Hindlimb muscle (tissue), 1 donor: ENCODE measurements at places on chromosomes 7 and 10. TPM values are rescaled to one million over a fixed set of nuclear protein-coding genes. Genes with fewer than 3 reads are reported as not detected.

DNA sequence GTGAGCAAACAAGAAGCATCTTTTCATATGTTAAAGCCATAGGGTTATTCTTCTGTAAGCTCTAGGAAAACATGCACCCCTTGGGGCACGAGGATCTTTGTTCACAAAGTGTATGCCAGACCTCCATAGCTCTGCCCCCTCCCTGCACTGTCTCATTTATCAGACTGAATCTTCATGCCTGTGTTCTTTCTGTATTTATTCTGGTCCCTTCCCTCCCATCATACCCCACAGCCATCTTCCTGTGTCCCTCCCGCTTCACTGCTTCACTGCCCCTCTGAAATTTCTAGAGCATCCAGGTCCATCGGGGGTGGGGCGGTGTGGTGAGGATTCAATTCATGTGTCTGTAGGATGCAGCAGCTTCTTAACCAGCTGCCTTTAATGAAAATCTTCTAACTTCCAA, 7.5 kb downstream of the EPHB6 start:
- DNase-seq: no peak

DNA sequence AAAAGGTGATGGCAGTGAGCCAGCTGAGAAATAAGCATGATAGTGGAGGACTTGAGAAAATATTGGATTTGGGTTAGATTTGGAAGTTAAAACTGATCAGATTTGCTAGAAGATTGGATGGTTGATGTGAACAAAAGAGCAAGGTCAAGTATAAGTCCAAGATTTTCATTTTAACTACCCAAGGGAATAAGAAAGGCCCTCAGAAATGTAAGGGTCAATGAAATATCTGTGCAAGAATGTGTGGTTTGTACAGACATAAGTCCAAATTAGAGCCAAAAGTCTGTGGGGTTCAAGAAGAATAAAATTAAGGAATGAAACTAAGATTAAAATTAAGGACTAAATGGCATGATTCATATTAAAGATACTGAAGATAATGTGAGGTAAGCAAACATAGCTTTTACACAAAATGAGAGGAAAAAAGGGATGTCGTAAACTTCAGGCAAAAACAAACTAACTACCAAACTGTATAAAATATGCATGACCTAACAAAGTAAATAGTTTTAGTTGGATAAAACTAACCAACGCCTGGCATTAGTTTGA, 78.4 kb upstream of the CACNA2D1 start:
- DNase-seq: no peak

DNA sequence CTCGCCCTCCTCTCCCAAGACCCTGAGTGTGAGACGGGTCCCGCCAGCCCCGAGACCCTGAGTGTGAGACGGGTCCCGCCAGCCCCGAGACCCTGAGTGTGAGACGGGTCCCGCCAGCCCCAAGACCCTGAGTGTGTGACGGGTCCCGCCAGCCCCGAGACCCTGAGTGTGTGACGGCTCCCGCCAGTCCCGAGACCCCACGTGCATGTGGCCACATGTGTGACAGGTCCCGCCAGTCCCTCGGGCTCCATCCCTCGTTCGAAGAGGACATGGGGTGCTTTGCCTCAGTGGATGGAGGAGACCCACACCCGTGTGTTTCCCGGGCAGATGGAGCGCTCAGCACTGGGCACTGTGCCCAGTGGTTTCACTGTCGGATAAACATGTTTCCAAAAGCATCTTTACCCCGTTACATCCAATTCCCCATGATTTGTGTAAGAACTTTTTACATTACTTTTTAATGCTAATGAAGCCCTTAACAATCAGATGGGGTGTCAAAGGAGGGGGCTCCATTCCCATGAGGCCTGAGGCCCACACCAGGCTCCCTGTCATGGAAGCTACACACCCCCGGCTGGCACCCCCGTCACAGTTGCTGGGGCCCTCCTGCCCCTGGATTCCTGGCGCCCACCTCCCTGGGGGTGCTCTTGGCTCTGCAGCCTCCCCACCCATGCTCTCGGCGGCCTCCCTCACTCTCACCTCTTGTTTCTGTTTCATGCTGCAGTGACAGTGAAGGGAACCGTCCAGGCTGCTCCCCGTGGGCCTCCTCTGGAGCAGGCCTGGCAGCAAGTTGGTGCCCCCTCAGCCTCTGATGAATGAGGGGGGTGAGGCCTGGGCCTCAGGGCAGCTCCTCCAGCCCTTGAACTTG, 48.5 kb upstream of the CFAP46 start:
- no peak for DNase-seq

Gene CRPPA
- 4.4 TPM for polyA plus RNA-seq
